Activated CD8-positive, alpha-beta T cell treated with anti-CD3 and anti-CD28 coated beads, Interleukin-2, amount 10 ng/mL, durations not matched to agents 7 days and 5 days (primary cell): ENCODE measurements at places on chromosomes 6 and 20. TPM values are rescaled to one million over a fixed set of nuclear protein-coding genes. Genes with fewer than 3 reads are reported as not detected.

- DNase-seq: peak; percentile 96
Measured at GRCh38 chr20:4038047-4038459, 22.7 kb upstream of the RNF24 start.

- DNase-seq: peak; percentile 63
Measured at GRCh38 chr20:63740070-63740626, 572 bp downstream of the SLC2A4RG start.

- DNase-seq: no peak
Measured at GRCh38 chr6:167685654-167686053, 141.1 kb upstream of the AFDN start.

DNA sequence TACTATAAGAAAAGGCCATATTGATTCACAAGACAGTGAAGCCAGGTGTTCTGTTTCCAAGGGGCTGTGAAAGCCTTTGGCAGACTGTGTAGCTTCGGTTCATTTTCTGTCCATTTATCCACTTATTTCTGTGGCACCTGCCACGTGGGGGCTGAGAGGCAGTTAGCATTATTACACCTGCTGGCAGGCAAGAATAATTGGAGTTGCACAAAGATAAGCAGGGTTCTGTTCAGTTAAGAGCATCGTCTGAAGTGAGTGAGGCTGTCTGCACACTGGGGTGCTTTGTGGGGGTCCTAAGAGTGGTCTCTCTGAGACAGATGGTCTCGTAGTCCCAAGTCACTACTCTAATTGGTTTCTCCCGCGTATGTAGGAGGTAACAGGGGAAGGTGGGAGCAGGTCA, 60.6 kb upstream of the CCN6 start:
- DNase-seq: no peak

GRCh38 chr6:1482381-1483166, 93.2 kb downstream of the FOXF2 start:
- no peak for DNase-seq

DNA sequence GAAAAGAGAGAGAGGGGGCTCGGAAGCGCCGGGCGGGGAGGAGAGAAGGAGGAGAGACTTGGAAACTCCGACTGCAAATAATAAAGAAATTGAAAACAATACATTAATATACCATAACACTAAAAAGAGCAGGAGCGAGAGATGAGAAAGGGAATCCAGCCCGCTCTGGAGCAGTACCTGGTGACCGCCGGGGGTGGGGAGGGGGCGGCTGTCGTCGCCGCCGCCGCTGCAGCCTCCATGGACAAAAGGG, 338 bp downstream of the E2F3 start:
- no peak for DNase-seq

GRCh38 chr6:109170333-109170732, 75.0 kb downstream of the CEP57L1 start:
- DNase-seq: no peak

GRCh38 chr20:16178546-16179135, 394.6 kb downstream of the KIF16B start:
- DNase-seq: no peak

MCCD1 gene
- not detected for total RNA-seq

SALL4 gene
- total RNA-seq: not detected

MEI4 gene
- not detected for total RNA-seq
